ENCODE measurements at places on chromosomes 2 and 18.
A peak's percentile ranks its signal among the peaks of the same experiment; 100 is the strongest.

- DNase-seq: no peak
These were observed 85.0 kb downstream of the VSNL1 start for GRCh38 chr2:17625446-17625845.

DNA sequence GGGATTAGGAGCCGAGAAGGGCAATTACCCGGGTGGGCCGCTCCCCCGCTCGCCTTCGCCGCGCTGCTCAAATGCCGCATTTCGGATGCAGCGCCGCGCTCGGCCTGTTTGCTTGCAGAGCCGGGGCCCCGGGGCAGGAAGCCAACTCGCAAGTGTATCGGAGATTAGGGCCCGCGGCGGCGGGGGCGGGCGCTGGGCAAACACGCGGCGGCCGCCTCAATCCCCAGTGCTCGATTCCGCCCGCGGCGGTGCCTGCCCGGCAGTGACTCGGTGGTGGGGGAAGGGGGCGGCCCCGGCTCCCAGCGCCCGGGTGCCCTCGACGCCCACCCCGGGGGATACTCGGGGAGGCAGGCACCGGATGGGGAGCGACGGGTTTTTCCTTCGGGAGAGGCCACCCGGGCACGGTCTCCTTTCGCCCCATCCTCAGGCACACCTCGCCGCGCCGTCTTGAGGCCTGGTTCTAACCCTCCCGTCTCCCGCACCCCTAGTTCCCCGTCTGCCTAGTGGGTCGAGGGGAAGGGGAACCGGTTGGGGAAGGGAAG lies 26.6 kb upstream of the NOTO start:
- DNase-seq: peak; percentile 69

GRCh38 chr2:46010925-46011490 lies 286.2 kb upstream of the EPAS1 start:
- DNase-seq: no peak

GRCh38 chr2:160308915-160309314 lies 108.8 kb upstream of the ITGB6 start:
- DNase-seq: no peak

- DNase-seq: no peak
These were observed 36.9 kb upstream of the TTR start for GRCh38 chr18:31554776-31555175.

DNA sequence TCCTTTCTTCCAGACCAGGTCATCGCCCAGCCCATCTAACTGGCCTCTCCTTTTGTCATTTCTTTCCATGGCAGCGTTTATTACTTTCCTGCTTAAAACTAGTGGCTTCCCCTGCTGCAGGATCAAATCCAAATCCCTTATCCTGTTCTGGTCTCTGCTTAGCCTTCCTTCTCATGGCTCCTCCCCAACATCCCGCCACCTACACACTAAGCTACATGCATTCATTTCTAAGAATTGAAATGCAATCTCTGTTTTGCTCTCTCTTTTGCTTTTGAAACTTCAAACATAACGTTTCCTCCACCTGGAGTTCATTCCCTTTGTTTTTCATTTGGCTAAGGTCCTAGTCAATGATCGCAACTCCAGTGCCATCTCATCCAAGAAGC lies 18.0 kb upstream of the DPP4 start:
- DNase-seq: no peak

DNA sequence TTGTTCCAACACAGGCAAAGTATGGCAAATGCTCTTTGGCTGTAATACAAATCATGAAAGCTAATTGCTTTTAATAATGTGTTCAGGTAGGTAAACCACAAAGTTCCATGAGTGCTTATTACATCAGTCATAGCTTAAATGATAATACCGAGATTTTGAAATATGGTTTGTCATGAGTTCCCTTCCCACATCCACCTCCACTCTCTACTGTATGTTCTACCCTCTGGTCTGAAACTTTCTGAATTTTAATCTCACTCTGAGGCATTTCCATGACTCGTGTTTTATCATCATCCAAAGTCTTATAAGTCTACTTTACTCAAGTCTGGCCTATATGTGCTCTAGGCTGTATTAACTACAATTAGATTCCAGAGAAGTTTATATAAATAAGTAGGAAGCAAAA lies 354.8 kb downstream of the AKAIN1 start:
- no peak for DNase-seq

- DNase-seq: no peak
These were observed 33.4 kb downstream of the MYCN start for GRCh38 chr2:15973481-15974401.

DNA sequence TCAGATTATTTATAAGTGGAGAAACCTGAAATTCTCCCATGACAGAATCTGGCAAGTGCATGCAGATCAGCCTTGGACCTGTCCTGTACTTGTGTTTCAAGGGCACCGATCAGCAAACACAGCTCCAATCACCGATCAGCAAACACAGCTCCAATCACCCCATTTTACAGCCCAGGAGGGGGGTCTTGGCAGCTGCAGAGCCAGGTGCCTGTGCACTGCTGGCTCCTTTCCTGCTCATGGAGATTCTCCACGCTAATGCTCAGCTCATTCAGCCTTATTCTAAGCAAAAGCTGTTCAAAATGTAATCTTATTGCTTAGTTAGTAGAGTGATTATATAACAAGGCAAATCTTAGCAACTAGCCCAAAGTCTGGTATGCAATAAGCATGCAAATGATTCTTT lies 623.1 kb upstream of the HS6ST1 start:
- DNase-seq: no peak

GRCh38 chr2:162381851-162382250 lies 37.9 kb downstream of the GCA start:
- DNase-seq: no peak

GRCh38 chr2:207412787-207413310 lies 116.9 kb upstream of the CREB1 start:
- no peak for DNase-seq

GRCh38 chr18:39611381-39612100 lies 2045.9 kb upstream of the CELF4 start:
- DNase-seq: no peak

DNA sequence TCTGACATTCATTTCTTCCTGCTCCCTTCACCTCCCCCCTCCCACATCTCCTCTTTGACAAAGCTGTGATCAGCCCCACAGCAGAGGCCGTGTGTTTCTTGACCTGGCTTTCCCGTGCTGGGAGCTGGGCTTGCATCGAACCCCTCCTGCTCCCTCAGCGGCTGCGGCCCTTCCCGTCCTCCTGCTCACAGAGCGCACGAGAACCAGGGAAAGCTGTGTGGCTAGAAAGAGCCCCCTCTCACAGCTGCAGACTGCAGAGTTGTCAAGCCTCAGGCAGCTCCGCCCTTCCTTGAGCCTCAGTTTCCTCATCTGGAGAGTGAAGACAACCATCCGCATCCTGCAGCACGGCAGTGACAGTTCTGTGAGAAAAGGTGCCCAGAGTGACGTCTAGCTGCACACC lies 65.7 kb upstream of the GLI2 start:
- no peak for DNase-seq

DNA sequence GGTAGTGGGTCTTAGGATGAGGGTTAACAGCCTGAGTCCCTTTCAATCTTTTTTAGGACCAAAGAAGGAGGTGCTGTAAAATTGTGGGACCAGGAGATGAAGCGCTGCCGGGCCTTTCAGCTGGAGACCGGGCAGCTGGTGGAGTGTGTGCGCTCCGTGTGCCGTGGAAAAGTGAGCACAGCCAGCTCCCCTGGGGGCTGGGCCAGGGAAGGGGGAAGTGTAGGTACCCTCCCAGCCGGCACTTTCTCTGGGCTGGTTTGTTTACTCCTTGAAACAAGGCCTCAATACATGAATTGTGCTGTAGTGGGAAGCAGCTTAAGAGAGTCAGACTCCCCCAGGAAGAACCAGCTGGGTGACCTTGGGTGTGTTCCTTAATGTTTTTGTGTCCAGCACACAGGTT lies 90.1 kb downstream of the RTN4 start:
- no peak for DNase-seq

DNA sequence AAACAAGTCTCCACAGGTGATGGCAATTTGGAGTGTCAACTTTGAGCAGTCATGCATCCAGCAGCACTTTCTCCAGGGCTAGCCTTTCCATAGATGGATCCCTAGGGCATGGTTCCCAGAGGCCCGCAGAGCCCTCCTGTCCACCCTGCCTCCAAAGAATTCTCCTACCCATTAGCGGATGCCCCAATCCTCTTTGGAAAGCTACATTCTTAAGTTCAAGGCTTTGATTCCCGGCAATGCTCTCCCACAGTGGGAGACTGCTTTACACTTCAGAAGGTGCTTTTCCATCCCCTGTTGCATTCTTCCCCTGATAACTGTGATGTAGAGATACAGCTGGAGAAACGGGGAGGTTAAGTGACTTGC lies 61.3 kb downstream of the ACAA2 start:
- DNase-seq: no peak

- DNase-seq: no peak
These were observed 73.6 kb downstream of the FSHR start for GRCh38 chr2:49080681-49081080.

DNA sequence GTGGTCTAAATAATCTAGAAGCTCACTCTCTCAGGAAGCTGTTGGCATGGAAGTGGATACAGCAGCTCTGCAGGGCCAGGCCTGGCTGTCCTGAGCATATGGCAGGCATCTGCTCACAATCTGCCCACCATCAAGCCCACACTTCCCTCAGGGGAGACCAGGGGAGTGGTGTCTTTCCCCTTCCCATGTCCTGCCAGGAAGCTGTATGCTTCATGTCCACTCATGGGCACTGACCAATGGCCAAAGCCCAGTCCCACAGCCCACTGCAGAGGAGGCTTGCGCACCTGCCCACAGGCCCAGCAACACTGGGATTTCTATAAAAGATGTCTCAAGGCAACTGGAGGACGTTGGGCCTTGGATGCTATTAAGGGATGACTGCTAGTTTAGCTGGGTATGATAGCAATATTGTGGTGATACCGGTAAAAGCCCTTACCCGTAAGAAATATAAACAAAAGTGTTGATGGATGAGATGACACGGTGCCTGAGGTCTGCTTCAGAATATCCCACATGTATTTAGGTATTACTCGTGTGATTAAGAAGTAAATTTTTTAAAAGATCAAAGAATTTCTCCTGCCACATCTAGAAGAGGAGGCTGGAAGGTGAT lies 106.7 kb upstream of the CTDP1 start:
- no peak for DNase-seq

GRCh38 chr2:139492131-139492680 lies 712.0 kb upstream of the NXPH2 start:
- no peak for DNase-seq

- no peak for DNase-seq
These were observed 33.5 kb upstream of the REL start for GRCh38 chr2:60847854-60848253.

- DNase-seq: no peak
These were observed 106.3 kb upstream of the GATA6 start for GRCh38 chr18:22063102-22063501.

DNA sequence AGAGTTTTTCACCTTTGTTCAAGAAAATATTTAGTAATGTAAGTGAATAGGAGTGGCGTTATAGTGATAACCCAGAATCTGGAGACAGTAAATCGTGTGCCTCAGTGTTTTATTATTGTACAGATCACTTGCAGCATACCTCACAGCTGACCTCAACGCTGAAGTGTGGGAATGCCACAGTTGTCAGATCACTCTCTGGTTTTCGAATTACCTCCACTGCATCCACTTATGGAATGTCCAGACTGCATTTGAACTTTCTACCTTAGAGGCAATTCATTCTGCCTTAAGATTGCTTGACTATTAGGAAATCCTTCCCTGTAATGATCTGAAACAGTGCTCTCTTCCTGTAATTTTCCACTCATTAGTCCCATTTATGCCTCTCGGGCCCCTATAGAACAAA lies 164.5 kb upstream of the ALPP start:
- no peak for DNase-seq

GRCh38 chr2:231726276-231726675 lies 18.0 kb downstream of the PTMA start:
- DNase-seq: no peak

- no peak for DNase-seq
These were observed 51.5 kb upstream of the DCC start for GRCh38 chr18:52288403-52289004.

- no peak for DNase-seq
These were observed 82.8 kb upstream of the CCBE1 start for GRCh38 chr18:59779979-59780378.

DNA sequence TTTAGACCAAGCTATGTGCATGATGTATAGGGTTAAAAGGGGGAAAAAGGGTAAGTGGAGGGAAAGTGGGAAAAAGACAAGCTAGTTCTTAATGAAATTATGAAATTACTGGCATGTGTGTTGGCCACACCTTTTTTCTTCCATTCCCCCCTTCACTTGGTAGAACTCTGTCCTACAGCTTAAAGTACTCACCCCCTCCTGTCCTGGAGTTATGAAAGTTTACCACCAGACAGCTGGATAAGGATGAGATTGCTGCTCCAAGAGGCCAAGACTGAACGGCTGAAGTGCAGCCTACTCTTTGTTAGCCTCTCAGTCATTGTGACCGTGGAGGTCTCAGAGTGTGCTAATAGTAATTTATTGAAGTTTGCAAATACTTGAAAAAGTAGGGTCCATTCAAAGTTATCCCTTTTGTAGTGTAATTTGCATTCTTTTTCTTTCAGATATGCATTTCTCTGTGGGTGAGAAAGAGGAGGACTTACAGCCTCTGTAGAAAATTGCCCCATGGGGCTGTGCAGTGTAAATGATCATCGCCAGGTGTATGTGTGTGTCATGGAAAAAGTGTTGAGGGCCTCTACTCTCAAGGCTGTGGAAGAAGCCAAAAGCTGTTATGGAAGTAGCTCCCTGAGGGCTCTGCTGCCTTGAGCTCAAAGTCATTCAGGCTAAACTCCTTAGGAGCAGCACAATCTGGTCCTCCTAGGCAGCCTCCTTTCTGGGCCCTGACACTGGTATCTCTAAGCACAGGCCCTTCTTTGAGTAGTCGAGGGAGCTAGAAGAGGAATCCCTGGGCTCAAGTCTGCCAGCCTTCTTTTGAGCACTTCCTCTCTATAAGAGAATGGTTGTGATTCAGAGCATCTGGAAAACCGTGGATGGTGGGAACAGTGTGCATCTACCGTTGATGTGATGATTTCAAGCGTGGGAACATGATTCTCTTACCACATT lies 46.2 kb downstream of the LHCGR start:
- DNase-seq: no peak

DNA sequence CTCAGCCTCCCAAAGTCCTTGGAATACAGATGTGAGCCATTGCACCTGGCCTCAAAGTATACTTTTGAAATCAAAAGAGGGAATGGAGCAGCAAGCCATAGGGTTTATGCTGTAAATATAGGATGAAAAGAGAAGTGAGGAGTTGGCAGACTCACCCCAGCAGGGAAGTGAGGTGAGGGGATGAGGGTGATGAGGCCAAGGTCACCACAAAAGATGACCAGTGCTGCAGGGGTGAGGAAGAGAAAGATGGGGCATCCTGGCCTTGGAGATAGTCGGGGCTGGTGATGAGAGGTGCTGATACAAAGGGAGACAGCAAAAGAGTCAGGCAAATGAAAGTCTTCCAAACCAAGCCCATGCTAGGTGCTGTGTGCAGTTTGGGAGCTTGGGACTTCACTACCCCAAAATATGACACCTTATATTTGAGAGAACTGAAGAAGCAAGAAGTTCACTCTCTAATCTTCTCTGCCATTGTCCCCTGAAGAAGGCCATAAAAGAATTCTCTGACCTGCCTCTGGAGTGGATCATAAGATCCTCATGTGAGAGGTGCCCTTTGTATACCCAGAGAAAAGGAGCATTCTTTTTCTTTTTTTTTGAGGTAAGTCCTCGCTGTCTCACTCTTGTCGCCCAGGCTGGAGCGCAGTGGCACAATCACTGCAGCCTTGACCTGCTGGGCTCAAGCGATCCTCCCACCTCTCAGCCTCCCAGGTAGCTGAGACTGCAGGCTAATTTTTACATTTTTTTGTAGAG lies 31.0 kb downstream of the TGIF1 start:
- no peak for DNase-seq

- no peak for DNase-seq
These were observed 614.3 kb upstream of the SLC8A1 start for GRCh38 chr2:41066168-41066567.

- no peak for DNase-seq
These were observed 5.7 kb upstream of the PTPRN start for GRCh38 chr2:219314804-219315468.
